ENCODE measurements at places on chromosomes 4 and X.

- no peak for DNase-seq
These were observed 205.0 kb downstream of the CAMK2D start for GRCh38 chr4:113556382-113557134.

- DNase-seq = no peak
These were observed 26.9 kb upstream of the TMPRSS11B start for GRCh38 chr4:68272380-68272779.

- no peak for DNase-seq
These were observed 32.4 kb upstream of the ARX start for GRCh38 chrX:25048178-25048577.

DNA sequence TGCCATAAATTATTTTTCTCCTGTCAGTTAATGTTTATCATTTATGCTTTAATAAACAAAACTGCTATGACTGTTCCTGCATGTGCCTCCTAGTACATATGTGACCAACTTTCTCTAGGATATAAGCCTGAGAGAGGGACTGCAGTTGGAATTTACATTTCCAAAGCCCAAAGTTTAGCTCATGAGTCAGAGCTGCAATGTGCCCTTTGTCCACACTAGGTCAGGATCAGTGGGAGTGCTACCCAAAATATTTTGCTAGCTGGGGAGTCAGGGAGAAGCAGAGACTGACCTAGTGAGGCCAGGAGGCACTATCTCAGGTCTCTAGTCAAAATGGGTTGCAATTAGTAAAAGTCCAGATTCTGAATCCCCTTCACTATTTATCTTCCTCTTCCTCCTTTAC, 92.7 kb downstream of the AR start:
- no peak for DNase-seq

DNA sequence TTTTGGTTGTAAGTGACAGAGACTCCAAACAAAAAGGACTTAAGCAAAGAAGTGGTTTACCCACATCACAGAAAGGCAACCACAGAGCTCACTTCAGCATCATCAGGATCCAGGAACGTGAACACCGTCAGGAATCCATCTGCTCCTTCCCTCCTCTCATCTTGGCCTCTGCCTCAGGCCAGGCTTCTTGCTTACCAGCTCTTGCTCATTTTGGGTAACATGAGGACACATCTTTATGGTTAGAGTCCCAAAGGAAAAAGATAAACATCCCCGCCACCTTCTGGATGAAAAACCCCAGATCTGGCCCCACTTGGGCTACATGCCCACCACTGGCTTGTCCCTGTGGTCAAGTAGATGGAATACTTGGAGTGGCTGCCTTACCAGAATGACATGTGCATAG, 176.8 kb upstream of the RPL34 start:
- no peak for DNase-seq

DNA sequence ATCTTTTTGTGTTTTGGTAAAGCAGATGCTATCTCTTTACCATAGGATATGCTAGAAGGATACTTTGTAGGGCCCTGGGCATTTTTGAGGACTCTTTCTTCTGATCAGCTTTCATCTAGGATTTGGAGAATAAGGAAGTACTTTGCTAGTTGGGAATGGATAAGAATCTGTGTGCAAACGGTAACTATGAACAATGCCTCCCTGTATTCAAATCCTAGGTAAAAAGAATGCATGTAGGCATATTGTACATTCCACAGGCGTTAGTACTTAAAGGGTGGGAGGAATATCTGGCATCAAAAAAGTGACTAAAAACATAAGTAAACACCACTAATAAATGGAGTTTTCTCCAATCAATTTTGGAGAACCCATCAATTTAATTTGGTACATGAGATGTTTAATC, 59.7 kb downstream of the SH3BGRL start:
- DNase-seq = no peak

GRCh38 chr4:175062183-175062592, 144.0 kb downstream of the ADAM29 start:
- no peak for DNase-seq

GRCh38 chrX:154531626-154532025, 15.0 kb downstream of the G6PD start:
- DNase-seq = no peak

- no peak for DNase-seq
These were observed 45.5 kb downstream of the SORCS2 start for GRCh38 chr4:7237873-7238272.

DNA sequence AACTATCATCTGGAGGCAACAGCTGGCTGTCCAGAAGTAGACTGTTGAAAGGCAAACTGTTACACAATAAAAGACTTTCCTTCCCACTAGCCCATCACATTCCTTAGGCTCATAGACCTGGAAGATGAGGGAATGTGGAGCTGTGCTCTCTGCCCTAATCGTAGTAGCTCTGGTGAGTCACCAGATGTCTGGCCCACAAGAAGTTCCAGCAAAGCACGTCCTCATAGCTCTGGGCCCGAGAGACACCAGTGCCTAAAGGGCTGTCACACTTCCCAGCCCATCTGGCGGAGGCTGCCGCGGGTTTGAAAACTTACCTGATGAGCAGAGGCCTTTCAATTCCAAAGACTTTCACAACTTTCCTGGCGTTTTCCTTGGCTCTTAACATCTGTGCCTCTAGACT, 81.7 kb upstream of the STOX2 start:
- DNase-seq = no peak

DNA sequence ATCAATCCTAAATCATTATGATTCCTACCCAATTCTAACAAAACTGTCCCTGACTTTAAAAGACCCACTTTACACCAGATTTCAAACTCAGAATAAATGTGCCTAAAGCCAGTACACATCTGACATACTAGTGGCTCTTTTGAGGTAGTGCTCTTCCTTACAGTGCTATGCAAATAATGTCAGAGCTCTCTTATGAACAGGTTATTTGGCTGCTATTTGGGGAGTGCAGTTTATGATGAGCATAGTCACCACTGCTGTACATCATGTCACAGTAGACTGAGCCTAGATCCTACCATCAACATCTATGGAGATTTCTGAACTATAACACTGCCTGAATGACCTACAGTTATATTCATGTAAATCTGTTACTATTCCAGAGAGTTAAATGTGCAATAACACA, 50.4 kb upstream of the PAGE5 start:
- DNase-seq = no peak

DNA sequence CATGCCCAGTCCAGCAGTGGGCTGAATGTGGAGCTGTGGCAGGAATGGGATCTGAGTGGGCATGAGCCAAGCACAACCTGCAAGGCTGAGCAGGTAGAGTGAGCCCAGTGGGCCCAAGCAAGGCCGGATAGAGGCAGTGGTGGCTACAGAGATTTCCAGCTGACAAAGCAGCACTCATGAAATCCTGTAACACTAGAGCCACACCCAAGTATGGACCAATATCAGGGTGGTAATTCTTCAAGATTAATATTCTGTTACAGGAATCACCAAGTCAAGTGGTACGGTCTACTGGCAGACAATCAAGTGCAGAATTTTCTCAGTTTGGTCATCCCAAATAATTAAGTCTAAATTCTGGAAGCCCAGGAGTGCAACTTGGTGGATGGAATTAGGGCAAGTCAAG, 132.4 kb upstream of the ENPEP start:
- no peak for DNase-seq

DNA sequence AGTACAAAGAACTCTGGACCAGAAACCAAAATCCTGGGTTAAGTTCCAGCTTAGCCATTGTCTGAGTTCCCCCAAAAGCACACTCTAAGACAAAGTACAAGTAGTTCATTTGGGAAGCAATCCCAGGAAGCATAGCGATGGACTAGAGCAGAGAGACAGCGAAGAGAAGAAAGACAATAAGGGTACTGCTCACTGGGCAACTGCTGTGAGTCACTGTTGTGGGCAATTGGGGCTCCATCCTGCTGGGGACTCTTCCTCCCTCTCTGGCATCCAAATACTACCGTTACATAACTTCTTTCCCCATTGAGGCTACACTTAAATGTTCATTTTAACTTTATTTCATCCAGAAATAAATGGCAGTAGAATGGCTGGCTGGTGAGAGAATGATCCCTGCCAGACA, 14.1 kb downstream of the SRPX start:
- no peak for DNase-seq

DNA sequence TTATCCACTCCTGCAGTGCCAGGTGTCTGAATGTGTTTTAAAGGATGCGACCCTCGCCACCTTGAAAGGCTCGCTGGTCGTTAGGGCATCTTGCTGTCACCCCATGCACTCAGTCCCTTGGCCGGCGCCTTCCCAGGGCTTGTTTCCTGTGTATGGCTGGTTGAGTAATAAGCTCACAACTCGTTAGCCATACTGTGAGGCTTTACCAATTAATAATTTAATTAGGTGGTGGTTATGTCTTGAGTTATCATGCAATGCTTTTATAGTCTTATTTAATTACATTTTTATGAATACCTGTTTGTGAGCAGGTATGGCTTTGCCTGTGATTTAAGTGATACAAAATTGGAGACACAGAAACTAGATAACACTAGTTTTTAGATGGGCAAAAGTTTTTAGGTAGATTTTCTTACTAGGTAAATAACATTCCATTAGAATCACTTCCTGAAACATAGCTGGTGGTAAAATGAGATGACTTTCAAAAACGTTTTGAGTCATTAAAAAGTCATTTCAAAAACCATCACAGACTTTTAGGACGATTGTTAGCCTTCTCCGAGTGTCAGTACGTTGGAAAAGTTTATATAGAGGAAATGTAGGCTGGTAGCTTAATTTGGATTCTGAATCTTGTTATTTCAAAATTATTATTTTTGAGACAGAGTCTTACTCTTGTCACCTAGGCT, 18.2 kb downstream of the PTTG2 start:
- DNase-seq = no peak

- no peak for DNase-seq
These were observed 14.6 kb upstream of the SLC25A4 start for GRCh38 chr4:185128272-185129119.

GRCh38 chr4:19983072-19983471, 268.6 kb upstream of the SLIT2 start:
- peak; percentile 86 for DNase-seq

GRCh38 chr4:53937327-53937726, 127.1 kb downstream of the CHIC2 start:
- DNase-seq = no peak
